DMS153 (cell line): ENCODE measurements at places on chromosomes 6 and 20.

GRCh38 chr6:31865205-31866118 lies 2.8 kb upstream of the NEU1 start:
- DNase-seq, result no peak

DNA sequence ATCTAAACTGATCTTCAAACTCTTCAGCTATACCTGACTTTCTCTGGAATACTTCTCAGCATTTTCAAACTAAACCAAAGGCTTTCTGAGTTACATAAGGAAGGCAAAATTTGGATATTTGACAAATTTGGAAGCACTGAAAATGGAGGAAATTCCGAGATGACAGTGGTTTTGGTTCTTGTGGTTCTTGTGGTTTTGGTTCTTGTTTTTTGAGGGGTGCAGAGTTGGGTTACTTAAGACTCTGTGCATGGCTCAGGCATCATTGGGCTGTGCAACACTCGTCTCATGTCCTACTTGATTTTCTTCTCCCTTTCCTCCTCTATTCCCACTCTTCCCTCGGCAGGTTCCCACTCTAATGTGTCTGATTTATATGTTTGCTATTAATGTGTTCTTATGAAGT lies 78.0 kb downstream of the SLC22A3 start:
- DNase-seq, result no peak

DNA sequence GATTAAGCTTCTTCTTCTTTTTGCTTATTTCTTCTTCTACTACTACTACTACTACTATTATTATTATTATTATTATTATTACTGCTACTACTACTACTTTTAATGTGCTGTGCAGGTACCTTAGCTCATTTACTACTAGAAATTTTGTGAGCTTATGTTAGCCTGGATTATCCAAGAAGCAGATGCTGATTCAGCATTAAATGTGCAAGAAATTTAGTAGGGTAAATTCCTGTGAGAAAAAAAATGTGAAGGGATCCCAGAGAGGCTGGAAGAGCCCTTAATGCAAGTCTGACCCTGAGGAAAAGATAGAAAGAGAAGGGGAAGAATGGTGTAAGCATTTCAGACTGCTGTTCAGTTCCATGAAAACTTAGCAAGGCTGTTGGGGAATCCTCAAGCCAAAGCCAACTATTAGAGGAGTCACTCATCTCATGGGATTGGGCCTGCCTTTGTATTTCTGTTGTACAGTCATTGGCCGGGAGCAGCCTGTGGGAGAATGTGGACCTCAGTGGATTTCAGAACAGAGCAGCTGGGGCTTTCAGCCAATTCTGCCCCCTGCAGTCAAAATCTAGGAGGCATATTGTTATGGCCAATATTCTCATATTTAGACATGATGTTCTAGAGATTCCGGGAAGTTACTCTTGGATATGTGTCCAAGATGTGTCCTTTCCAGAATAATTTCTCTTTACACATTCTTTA lies 37.2 kb upstream of the TSPYL1 start:
- no peak for DNase-seq

- DNase-seq, result peak; percentile 99
These were observed 54.0 kb downstream of the TRAF3IP2 start for GRCh38 chr6:111551521-111552231.
